ENCODE measurements at places on chromosomes 3 and 15. TPM values are rescaled to one million over a fixed set of nuclear protein-coding genes. Genes with fewer than 3 reads are reported as not detected.
A peak's percentile ranks its signal among the peaks of the same experiment; 100 is the strongest.

CCR8 gene
- not detected for total RNA-seq

DNA sequence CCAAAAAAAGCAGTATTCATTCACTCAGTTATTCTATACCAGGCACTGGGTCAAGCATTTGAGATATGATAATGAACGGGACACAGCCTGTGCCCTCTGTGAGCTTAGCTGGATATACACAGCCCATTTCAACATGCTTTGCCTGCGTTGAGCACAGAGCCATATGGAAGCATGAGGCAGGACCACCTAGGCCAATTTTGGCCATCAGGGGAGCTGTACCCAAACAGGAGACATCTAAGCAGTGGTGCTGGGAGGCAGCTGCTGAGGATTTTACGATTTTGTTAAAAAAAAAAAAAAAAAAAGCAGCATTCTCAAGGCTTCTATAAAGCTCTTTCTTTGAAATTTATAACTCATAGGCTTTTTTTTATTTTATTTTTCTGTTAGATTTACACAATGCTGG lies 87.2 kb upstream of the SLC2A2 start:
- no peaks in the 10 kb centered on the region for H3K4me1 ChIP-seq
- DNase-seq, result peak; percentile 25
- H3K36me3 ChIP-seq, result no peaks in the 10 kb centered on the region
- H3K27me3 ChIP-seq, result no peaks in the 10 kb centered on the region
- H3K4me3 ChIP-seq, result no peak overlapping the region

DNA sequence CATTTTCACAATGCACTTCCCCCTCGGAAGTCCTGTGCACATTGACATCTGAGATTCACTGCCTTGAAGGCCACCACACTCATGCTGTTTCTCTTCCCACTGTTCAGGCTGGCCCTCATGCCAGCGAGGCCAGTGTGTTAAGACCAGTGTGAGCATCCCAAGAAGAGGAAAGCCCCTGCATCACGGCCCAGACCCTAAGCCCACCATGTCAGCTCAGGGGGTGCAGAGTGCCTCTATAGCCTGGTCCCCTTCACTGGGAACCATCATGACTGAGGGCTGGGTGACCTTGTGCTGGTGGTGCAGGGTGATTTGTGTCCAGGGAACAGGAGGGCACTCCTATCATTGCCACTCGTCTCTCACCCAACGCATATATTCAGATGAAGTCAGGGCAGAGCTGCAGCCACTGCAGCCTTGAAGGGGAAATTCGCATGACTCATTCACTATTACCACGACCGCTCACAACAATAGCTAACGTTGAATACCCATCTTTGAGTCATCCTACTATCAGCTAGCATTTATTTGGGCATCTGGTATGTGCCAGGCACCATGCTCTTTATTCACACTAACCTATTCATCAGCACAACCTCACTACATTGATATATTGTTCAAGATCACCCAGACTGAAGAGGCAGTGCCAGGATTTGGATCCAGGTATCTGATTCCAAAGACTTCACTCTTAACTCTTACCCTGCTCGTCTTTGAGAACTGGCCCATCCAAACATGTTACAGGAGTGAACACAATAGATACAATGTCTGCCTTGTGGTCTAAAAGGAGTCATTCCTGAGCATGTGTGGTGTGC lies 58.8 kb upstream of the SLC6A11 start:
- H3K27ac ChIP-seq, result no peak overlapping the region
- H3K36me3 ChIP-seq, result no peaks in the 10 kb centered on the region
- DNase-seq, result no peak

DUOXA2 gene
- total RNA-seq, result not detected

DNA sequence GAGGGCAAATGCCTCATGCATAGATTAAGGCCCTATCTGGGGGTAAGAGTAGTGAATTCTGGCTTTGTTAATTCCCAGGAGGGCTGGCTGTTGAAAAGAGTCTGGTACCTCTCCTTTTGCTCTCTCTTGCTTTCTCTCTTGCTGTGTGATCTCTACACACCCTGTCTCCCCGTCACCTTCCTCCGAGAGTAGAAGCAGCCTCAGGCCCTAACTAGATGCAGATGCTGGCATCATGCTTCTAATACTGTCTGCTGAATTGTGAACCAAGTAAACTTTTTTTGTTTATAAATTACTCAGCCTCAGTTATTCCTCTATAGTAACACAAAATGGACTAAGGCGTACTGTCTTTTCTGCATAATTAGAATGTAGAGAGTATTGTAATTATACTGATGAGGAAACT lies 908.1 kb downstream of the DIPK2A start:
- H3K4me1 ChIP-seq, result no peaks in the 10 kb centered on the region
- H3K27me3 ChIP-seq, result no peaks in the 10 kb centered on the region
- no peak for DNase-seq
- H3K27ac ChIP-seq, result no peak overlapping the region
- no peak overlapping the region for H3K4me3 ChIP-seq

SCAANT1 gene
- total RNA-seq, result not detected

FAM107A gene
- not detected for total RNA-seq

Measured in A673 (cell line).